CD4-positive, alpha-beta T cell (primary cell): ENCODE measurements at places on chromosomes 7 and 10.

DNA sequence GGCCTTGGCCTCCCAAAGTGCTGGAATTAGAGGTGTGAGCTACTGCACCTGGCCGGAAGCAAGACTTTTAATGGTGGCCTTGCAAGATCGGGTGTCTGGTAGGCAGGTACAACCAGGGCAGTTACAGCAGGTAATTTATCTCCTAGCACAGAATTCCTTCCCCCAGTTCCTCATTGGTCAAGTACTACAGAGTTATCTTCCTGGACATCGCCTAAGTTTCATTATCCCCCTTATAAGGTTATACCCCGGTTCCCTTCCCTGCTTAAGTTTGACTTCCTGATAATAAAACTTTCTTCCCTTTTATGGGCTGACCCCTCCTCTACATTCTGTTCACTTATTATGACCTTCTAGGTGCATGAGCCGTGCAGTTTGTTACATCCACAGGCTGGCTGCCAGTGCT is 19.0 kb upstream of the CYP3A43 start:
- no peak for DNase-seq

DNA sequence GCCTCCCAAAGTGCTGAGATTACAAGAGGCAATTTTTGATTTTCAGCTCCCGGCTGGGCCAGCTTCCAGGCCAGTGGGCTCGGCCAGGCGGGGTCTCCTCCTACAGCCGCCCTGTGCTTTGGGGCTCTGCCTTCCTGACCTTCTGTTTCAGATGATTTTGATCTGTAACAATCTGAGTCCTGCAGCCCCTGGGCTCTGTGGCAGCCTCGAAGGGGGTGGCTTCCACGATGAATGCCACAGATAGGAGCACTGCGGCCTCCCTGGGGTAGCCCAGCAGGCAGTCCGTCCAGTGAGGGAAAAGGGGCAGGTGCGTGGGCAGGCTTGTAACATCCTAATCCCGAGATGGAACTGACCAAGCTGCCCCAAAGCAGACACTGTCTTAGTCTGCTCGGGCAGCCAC is 177.5 kb downstream of the DNAJB6 start:
- DNase-seq = no peak

GRCh38 chr10:84232376-84232775 is 7.0 kb upstream of the LRIT2 start:
- DNase-seq = no peak

- DNase-seq = no peak
These were observed 545 bp upstream of the COMTD1 start for GRCh38 chr10:75236178-75236825.

GRCh38 chr10:8056378-8056777 is 1.9 kb downstream of the GATA3 start:
- no peak for DNase-seq

GRCh38 chr7:129431911-129432643 is 2.2 kb upstream of the STRIP2 start:
- no peak for DNase-seq

DNA sequence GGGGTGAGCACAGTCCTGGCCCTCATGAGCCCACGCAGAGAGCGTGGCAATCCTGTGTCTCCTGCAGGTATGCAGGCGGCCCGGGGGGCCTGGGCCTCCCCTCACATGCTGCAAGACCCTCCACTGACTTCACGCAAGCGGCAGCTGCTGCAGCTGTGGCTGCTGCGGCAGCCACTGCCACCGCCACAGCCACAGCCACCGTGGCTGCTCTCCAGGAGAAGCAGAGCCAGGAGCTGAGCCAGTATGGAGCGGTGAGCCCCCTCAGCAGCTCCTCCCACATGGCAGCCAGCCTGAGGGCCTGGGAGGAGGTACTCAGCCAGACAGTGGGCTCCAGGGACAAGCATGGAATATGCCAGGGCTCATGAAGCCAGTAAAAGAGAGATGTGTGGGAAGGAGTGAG is 8.7 kb downstream of the ZMIZ2 start:
- DNase-seq = no peak

DNA sequence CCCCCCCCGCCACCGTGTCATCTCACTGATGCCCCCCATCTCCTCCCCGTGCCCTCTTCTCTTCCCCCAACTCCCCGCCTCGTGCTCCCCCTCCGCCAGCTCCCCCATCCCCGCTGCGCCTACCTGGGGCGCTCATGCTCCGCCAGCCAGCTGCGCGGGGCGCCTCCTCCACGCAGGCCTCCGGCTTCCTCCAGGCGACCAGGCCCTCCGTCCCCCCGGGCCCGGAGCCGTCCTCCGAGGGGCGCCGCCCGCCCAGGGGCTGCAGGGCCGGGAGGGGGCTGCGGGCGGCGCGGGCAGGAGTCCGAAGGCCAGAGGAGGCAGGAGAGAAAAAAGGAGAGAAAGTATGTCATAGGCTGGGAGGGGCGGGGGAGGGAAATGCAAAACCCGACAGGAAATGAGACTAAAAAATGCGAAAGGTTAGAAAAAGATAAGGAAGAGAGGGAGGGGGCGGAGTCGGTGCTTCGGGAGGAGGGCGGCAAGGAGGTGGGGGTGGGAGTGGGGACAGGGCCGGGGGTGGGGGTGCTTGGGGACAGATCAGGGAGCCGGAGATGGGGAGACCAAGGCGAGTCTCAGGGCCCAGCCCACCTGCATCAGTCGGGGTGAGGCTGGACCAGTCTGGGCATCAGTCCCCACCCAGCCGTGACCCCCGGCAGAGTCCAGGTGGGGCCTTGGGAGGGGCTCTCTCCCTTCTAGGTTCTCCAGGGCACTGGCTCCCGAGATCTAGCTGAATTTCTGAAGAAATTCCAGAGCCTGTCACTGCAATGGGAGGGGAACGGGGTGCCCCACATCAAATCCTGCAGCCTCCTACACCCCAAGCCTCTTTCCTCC is at the start of gene CARD11:
Gene CARD11, minus strand, starts transcription at position 324 of the 828 bp plus-strand sequence. CDS start 85,361 bp downstream, outside the sequence.
- DNase-seq = peak; percentile 33

DNA sequence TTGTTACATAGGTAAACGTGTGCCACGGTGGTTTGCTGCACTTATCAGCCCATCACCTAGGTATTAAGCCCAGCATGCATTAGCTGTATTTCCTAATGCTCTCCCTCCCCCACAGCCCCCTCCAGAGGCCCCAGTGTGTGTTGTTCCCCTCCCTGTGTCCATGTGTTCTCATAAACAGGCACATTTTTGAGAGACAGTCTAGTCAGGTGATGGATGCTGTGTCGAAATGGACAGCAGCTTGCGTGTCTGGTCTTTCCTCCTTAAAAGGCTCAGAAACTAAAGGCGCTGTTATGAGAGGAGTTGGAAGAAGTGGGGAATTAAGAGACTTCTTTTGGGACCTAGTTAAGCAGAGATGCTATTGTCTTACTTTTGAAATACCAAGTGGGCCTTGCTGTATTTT is 296.0 kb downstream of the BBS9 start:
- no peak for DNase-seq
